ENCODE measurements at places on chromosomes 6 and 20. TPM values are rescaled to one million over a fixed set of nuclear protein-coding genes. Genes with fewer than 3 reads are reported as not detected.

GSTA1 gene
- total RNA-seq, result not detected

RAB32 gene
- total RNA-seq, result 2.6 TPM

GRCh38 chr6:28589234-28589956, 63.7 kb downstream of the GPX5 start:
- peaks cover 21% of the 10 kb centered on the region for H3K4me1 ChIP-seq
- H3K27me3 ChIP-seq, result no peaks in the 10 kb centered on the region
- H3K27ac ChIP-seq, result peak overlapping the region; percentile 37

DNA sequence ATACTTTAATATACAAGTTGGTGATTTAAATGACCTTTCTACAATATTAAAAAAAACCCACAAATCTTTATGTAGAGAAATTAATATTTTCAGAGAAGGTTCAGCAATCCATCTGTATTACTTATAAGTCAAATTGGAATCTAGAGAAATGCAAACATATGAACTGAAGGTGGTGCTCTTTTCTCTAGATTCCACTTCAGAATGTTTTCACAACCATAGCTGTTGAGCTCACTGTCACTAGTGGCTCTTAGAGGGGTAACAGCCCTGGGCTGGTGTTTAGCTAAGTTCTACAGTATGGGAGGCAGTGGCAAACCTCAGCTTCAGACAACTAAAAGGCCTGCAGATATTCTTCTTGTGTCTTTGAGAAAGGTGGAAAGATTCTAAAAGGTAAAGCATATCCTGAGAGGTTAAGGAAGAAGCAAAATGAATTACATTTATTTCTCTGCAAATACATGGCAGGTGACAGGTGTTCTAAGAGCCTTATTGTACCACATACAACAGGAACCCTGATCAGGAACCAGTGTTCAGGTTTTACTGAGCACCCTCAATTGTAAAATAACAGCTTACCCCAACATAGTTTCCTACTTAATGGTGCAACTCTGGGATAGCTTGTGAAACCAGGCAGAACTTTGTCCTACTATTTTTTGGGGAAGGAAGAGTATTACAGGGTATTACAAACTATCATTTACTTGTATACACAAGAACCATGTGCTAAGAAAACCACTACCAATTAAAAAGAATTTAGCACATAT, 56.6 kb upstream of the SAMHD1 start:
- peaks cover 19% of the 10 kb centered on the region for H3K36me3 ChIP-seq
- H3K27me3 ChIP-seq, result no peaks in the 10 kb centered on the region
- no peaks in the 10 kb centered on the region for H3K4me1 ChIP-seq
- no peak for DNase-seq

KIF25 gene
- total RNA-seq, result 0.39 TPM

SALL4 gene
- 18.4 TPM for total RNA-seq

DNA sequence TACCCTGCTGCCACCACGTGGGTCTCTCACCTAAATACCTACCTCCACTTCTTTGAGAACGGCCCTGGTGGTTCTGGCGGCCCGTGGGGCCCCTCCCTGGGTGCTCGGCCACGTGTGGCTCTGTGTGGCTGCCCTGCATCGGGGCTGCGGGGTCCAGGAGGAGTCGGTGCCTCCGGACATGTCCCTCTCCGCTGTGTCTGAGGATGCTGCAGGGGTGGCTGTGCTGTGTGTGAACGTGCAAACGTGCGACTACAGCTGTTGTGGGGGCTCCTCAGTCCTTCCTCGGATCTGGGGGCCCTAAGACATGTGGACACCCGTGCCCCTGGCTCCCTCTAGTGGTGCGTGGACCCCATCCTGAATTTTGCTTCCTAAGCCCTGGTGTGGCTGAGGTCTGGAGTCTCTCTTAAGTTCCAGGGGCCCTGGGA, 691.8 kb downstream of the QKI start:
- no peak overlapping the region for H3K4me3 ChIP-seq
- H3K27me3 ChIP-seq, result no peaks in the 10 kb centered on the region
- H3K27ac ChIP-seq, result no peak overlapping the region
- H3K36me3 ChIP-seq, result no peaks in the 10 kb centered on the region
- H3K4me1 ChIP-seq, result peaks cover 15% of the 10 kb centered on the region
- peak; percentile 52 for DNase-seq

GRCh38 chr6:3260772-3261517, 2.2 kb downstream of the PSMG4 start:
- DNase-seq, result no peak
- H3K4me3 ChIP-seq, result peak overlapping the region; percentile 17
- H3K4me1 ChIP-seq, result peaks cover 13% of the 10 kb centered on the region
- H3K27ac ChIP-seq, result no peak overlapping the region

ISM1 gene
- not detected for total RNA-seq

CYP21A2 gene
- not detected for total RNA-seq

- no peak overlapping the region for H3K4me3 ChIP-seq
- peak; percentile 51 for DNase-seq
- H3K27me3 ChIP-seq, result no peaks in the 10 kb centered on the region
- H3K36me3 ChIP-seq, result no peaks in the 10 kb centered on the region
- no peaks in the 10 kb centered on the region for H3K4me1 ChIP-seq
- H3K27ac ChIP-seq, result no peak overlapping the region
Measured at GRCh38 chr6:44630125-44631028, 242.9 kb downstream of the CDC5L start.

GRCh38 chr6:159267165-159267564, 98.0 kb downstream of the FNDC1 start:
- peak; percentile 35 for DNase-seq
- no peaks in the 10 kb centered on the region for H3K4me1 ChIP-seq
- H3K36me3 ChIP-seq, result no peaks in the 10 kb centered on the region
- no peak overlapping the region for H3K4me3 ChIP-seq

TINAG gene
- total RNA-seq, result not detected

GRCh38 chr20:62791301-62792181, 4.7 kb upstream of the MRGBP start:
- H3K4me3 ChIP-seq, result no peak overlapping the region
- H3K27ac ChIP-seq, result no peak overlapping the region
- H3K4me1 ChIP-seq, result peaks cover 11% of the 10 kb centered on the region

DNA sequence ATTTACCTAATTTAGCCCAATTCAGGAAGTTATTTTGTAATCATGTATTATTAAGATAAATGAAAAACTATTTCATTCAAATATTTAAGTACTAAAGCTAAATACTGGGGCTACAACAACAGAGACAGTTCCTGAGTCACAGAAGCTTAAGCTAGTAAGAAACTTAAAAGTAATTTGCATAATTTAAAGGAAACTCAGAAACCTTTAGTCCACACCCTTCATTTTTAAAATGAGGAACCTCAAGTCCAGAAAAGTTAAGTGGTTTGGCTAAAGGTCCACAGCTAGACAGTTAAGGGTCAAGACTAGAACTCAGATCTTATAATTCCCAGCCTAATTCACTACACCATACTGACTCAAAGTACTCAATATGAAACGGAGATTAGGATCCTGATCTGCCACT, 7.2 kb downstream of the LMBRD1 start:
- H3K27me3 ChIP-seq, result no peaks in the 10 kb centered on the region
- peaks cover 7% of the 10 kb centered on the region for H3K36me3 ChIP-seq
- no peak overlapping the region for H3K27ac ChIP-seq
- peaks cover 22% of the 10 kb centered on the region for H3K4me1 ChIP-seq

DNA sequence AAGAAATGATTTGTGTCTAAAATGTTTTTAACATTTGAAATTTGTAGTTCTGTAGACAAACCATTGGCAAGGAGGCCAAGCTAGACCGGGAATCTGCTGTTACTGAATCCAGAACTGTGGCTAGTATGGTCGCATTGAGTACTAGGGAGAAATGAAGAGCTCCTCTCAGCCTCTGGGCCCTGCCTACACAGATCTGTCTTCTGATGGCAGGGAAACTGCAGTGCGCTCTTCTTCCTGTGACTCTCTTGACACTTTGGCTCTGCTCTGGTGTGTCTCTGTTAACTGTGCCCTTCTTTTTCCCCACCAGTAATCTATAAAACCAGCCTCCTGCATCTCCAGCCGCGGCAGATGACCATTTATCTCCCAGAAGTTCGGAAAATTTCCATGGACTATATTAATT, 61.5 kb upstream of the TMEM181 start:
- no peak overlapping the region for H3K27ac ChIP-seq
- no peaks in the 10 kb centered on the region for H3K27me3 ChIP-seq

TSBP1 gene
- not detected for total RNA-seq

GRCh38 chr6:147016440-147016839, 187.8 kb upstream of the STXBP5 start:
- no peaks in the 10 kb centered on the region for H3K27me3 ChIP-seq
- no peak overlapping the region for H3K27ac ChIP-seq
- no peaks in the 10 kb centered on the region for H3K36me3 ChIP-seq
- no peak overlapping the region for H3K4me3 ChIP-seq
- DNase-seq, result no peak
- H3K4me1 ChIP-seq, result no peaks in the 10 kb centered on the region

- peak overlapping the region; percentile 24 for H3K4me3 ChIP-seq
- H3K36me3 ChIP-seq, result no peaks in the 10 kb centered on the region
- no peak overlapping the region for H3K27ac ChIP-seq
- DNase-seq, result no peak
- peaks cover 9% of the 10 kb centered on the region for H3K4me1 ChIP-seq
Measured at GRCh38 chr20:3661060-3661813, 2.0 kb downstream of the GFRA4 start.

DNA sequence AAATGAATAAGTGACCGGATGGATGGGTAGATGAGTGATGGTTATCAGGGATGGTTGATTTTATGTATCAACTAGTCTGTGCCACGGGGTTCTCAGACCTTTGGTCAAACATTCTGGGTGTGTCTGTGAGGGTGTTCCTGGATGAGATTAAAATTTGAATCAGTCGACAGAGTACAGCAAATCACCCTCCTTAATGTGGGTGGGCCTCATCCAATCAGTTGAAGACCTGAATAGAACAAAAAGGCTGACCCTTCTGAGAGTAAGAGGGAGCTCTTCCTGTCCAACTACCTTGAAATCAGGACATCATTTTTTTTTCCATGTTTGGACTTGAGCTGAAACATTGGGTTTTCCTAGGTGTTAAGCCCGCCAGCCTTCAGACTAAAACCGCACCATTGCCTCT, 136.4 kb upstream of the ATXN1 start:
- H3K27ac ChIP-seq, result no peak overlapping the region
- no peak for DNase-seq
- H3K36me3 ChIP-seq, result no peaks in the 10 kb centered on the region
- H3K4me1 ChIP-seq, result peaks cover 24% of the 10 kb centered on the region
- H3K27me3 ChIP-seq, result no peaks in the 10 kb centered on the region

- H3K4me3 ChIP-seq, result no peak overlapping the region
- no peaks in the 10 kb centered on the region for H3K36me3 ChIP-seq
- no peak for DNase-seq
- no peaks in the 10 kb centered on the region for H3K27me3 ChIP-seq
- H3K27ac ChIP-seq, result no peak overlapping the region
Measured at GRCh38 chr6:83589076-83589475, 76.7 kb downstream of the PRSS35 start.

CST1 gene
- total RNA-seq, result not detected

DNA sequence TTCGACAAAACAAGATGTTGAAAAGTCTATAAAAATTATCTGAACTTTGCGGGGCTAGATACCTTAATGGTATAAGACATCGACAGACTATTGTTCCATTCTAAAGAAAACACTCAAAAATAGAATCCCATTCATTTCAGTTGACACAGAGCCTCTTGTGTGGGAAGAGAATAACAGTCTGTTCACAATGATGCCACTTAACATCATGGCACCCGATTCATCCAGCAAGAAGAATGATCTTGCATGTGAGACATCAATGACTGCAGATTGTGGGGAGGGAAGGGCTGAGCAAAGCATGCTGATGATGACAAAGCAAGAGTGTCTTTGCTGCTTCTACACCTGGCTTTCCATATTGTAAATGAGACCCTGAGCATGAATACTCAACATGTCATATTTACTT, 49.7 kb upstream of the ARMH2 start:
- H3K4me3 ChIP-seq, result no peak overlapping the region
- H3K36me3 ChIP-seq, result no peaks in the 10 kb centered on the region
- H3K27me3 ChIP-seq, result no peaks in the 10 kb centered on the region
- H3K27ac ChIP-seq, result no peak overlapping the region
- no peak for DNase-seq
- H3K4me1 ChIP-seq, result no peaks in the 10 kb centered on the region

GRCh38 chr6:35371494-35372262, 29.3 kb downstream of the PPARD start:
- H3K27me3 ChIP-seq, result no peaks in the 10 kb centered on the region
- DNase-seq, result no peak
- H3K4me3 ChIP-seq, result no peak overlapping the region
- H3K36me3 ChIP-seq, result no peaks in the 10 kb centered on the region
- peaks cover 17% of the 10 kb centered on the region for H3K4me1 ChIP-seq

DNA sequence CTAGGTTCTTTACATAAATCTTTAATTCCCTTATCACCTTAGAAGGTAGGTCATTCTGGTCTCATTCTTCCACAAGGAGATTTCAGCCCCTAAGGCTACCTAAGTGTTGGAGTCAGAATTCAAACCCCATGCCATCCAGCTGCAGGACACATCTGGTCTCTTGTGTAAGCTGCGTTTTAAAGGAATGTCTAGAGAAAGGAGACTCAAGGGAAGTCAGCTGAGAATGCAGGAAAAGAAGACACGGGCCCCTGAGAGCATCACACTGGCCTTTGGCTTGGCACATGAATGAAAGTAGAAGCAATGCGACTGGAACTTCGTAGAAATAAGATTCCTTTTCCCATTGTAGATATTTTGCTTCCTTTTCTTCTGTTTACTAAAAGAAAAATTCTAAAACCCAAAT, 76.7 kb upstream of the SYNJ2 start:
- no peak overlapping the region for H3K4me3 ChIP-seq
- DNase-seq, result no peak
- no peaks in the 10 kb centered on the region for H3K27me3 ChIP-seq
- peaks cover 10% of the 10 kb centered on the region for H3K4me1 ChIP-seq
- H3K27ac ChIP-seq, result no peak overlapping the region

SLC22A3 gene
- not detected for total RNA-seq

PTCHD4 gene
- 0.17 TPM for total RNA-seq

- H3K36me3 ChIP-seq, result no peaks in the 10 kb centered on the region
- no peak for DNase-seq
- H3K4me1 ChIP-seq, result no peaks in the 10 kb centered on the region
- no peak overlapping the region for H3K4me3 ChIP-seq
- no peak overlapping the region for H3K27ac ChIP-seq
- no peaks in the 10 kb centered on the region for H3K27me3 ChIP-seq
Measured at GRCh38 chr6:126665551-126665950, 325.6 kb downstream of the CENPW start.
